Brain (organoid and tissue), 16 donors: ENCODE measurements at places on chromosomes 2 and 18.

DNA sequence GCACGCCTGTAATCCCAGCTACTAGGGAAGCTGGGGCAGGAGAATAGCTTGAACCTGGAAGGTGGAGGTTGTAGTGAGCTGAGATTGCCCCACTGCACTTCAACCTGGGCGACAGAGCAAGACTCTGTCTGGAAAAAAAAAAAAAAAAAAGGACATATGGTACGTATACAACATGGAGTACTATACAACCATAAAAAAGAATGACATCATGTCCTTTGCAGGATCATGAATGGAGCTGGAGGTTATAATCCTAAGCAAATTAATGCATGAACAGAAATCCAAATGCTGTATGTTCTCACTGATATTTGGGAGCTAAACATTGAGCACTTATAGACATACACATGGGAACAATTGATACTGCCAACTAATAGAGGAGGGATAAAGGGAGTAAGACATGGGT is 99.3 kb upstream of the KCNJ3 start:
- DNase-seq: no peak

DNA sequence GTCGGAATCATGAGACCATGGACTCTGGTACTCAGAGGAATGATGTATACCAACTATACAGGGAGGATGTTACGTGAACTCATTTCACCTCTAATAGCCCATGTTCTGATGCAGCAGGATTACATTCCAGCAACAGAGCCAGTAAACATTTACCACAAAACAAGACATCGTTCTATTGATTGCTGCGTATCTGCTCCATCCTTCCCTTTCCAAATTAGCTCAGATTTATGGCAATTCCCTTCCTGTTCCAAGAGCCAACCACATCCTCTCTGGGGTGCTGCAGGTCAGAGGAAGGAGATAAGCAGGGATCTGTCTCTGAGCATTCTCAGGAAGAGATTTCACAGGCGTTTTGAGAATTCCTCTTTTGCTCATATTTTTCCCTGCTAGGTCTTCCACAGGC is 98.3 kb downstream of the KLF7 start:
- DNase-seq: no peak

- DNase-seq: no peak
Observed at GRCh38 chr2:84838434-84839145, 42.3 kb downstream of the TRABD2A start.

- no peak for DNase-seq
Observed at GRCh38 chr2:6103949-6104348, 411.8 kb downstream of the SOX11 start.

GRCh38 chr2:80322311-80322920 is 17.9 kb upstream of the LRRTM1 start:
- DNase-seq: no peak

GRCh38 chr18:32769586-32770053 is 3.2 kb downstream of the KLHL14 start:
- no peak for DNase-seq

- no peak for DNase-seq
Observed at GRCh38 chr2:99106913-99107312, 34.6 kb upstream of the C2orf15 start.

- DNase-seq: no peak
Observed at GRCh38 chr2:63023444-63023843, 27.2 kb upstream of the OTX1 start.

DNA sequence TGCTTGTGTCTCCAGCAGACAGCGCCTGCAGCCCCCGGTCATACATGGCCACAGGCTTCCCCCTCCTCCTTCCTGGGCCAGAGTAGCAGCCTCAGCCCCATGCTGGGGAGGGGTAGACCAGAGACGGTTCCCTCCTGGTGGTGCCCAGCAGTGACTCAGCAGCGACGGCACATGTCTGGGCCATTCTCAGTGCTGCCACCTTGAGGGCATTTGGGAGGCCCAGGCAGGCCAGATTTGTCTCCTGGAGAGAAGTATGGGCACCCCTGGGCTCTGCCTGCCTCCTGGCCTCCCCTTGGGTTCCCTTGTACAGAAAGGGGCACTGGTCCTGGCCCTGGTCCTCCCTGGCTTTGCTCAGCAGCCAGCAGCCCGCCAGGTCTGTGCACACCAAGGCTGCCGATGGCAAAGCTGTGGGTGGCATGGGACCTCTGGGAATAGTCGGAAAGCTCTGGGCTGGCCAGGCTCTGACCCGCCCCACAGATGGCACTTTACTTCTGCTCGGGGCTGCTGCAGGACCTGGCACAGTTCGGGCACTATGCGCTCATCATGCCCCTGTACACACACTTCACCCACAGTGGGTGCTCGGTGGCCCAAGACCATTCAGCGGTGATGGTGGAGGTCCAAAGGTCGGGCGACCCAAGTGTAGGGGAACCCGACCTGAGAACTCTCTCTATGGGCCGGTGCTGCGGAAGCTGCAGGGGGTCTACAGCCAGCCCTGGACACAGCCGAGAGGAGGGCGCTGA is 11.4 kb upstream of the ALPI start:
- DNase-seq: no peak

- DNase-seq: no peak
Observed at GRCh38 chr2:101574622-101575021, 99.7 kb upstream of the RFX8 start.

GRCh38 chr2:202426751-202427150 is 50.6 kb downstream of the BMPR2 start:
- no peak for DNase-seq

DNA sequence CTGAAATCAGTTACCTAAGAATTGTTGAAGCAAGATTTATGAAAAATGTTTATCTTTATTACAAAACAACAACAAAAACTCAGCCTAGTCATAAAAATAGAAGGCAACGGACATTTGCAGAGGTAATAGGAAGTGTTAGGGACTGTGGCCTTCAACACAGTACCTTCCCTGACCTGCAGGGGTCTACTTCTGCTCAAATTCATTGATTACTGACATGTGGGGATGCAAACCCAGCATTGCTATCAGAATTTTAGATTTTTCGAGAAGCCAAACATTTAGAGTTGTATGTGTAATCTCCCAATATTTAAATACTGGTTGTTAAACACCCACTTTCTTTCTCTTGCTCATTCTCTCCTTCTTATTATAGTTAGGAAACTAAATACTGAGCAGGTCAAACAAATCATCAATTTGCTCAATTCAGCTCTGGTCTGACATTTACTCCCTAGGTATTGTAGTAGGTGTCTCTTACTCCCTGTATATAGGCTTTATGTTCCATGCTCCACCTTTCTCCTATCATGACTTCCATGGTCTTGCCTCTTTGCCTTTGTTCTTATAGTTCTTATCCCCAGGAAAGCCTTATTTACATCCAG is 198.5 kb downstream of the UBE2E3 start:
- no peak for DNase-seq

DNA sequence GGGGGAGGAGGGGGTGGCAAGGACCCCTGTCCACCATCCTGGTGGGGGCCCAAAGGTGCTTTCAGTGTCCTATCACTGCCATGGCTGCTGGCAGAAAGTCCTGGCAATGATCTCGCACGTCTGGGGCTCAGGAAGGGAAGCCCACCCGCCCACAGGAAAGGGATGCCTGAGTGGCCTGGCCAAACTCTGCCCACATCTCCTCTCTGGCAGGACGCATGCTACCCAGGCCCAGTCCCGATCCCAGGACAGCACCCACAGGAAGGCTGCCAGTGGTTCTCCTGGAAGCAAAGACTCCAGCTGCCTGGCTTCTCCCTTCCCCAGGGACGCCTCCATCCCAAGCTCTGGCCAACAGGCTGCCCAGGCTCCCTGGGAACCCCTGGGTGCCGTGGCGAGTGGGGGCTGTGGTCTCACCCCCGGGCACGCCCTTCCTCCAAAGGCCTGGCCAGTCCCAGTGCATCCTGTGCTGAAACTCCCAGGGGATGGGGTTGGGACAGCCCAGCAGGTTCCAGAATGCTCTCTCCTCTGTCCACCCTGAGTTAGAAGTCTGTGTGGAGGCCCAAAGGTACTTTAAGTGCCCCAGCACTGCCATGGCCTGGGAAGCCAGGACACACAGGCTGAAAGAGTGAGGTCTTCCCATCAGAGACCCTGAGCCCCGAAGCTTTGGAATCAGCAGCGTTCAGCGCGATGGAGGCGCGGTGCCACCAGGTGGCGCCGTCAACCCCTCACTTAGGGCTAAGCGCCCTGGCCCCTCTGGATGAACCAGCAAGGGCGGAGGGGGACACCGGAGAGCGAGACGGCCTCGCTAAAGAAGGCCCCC is 29.8 kb upstream of the TAF1B start:
- peak; percentile 85 for DNase-seq

DNA sequence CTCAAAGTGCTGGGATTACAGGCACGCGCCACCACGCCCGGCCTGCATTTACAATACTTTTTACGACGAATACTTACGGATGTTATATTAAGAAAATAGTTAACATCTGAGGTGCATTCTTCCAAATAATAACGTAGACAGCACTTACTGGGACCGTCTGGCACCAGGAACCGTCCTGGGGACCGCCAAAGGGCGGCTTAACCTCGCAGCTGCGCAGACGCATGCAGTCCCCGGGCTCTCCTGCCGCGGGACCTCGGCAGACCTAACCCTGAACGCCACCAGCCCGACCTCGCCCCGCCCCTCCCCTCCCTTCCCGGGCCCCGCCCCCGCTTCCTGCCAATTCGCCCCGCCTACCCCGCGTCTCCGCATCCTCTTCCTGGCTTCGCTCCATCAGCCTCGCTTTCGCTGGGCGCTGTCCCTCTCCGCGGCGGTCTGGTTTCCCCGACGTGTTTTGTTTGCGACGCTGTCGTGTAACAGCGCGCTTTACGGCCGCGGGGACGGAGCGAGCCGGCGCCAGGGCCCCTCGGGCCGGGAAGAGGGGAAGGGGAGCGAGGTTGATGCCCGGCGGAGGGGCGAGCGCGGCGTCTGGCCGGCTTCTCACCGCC is at the start of gene CNOT11:
TSS of gene CNOT11 (plus strand) at position 479 of the 605 bp plus-strand sequence. CDS start at position 558, 79 bp downstream.
- peak; percentile 99 for DNase-seq

GRCh38 chr2:159444754-159445153 is 158.3 kb upstream of the WDSUB1 start:
- DNase-seq: no peak

DNA sequence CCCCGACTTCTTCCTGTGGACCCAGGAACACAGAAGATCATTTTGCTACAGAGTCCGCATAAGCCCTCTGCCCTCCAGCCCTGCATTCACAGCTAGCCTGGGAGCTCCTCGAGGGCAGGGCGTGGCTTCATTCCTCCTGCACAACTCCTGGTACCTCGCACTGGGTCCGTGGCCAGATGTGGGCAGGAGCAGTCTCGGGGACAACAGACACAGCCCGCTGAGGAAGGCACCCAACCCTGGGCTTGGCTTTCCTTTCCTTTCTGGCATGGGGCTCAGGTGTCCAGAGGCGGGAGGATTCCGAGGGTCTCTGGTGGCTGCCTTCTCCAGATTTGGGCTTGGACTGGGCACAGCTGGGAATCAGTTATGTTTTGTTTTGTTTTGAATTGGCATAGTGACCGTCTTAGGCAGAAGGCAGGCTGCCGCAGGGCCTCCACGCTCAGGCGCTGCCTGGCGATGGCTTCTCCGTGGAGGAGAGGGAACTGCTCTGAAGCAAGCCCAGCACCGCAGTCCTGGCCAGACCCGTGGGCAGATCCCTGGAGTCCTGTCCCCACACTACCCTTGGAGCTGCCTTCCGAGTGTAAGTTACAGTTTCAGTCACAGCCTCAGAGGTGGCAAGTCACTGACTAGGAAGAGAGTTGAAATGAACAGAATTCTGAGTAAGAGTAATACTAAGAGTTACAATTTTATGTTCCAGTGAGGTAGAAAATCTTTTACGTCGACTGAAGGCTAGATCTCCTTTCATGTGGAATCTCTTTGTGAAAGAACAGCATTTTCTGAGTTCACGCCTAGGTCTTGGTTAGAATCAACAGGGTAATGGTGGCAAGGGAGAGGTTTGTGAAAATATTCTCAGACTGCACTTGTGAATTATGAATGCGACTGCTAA is 47.9 kb downstream of the LDLRAD4 start:
- no peak for DNase-seq

DNA sequence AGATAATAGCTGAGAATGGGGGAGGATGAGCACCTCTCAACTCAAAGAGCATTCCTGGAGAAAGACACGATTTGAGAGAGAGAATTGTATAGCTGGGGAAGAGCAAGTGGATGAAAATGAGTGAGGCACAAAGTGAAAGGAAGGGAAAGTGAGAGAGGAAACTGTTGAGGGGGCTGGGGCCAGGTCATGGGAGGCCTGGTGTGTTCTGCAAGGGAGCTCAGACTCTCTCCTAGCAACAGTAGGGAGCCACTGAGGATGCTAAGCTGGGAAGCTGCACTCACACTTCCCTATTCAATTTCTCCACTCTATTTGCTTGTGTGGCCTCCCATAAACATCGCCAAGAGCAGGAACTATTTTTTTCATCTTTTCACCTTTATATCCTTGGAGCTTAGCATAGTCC is 14.8 kb downstream of the EVA1A start:
- DNase-seq: no peak

- peak; percentile 26 for DNase-seq
Observed at GRCh38 chr2:216634370-216635148, 1.3 kb downstream of the IGFBP2 start.

DNA sequence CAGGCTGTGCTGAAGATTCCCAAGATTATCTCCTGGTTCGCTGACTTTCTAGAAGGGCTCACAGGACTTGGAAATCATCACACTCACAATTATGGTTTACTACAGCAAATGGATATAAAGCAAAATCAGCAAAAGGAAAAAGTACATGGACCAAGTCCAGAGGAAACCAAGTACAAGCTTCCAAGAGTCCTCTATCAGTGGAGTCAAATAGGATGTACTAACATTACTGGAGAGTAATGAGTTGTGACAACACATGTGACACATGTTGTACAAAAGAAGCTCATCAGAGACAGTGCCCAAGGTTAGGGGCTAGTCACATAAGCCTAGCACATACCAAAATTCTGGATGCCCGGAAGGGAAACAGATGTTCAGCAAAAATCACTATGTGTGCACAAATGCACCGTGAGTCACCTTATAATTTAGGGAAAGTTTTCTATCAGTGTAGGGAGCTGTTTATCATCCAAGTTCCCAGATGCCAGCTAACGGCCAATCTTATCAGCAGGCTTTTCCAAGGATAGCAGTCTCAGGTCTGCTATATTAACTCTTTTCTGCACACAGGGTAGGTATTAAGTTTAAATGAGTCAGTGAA is 9.5 kb downstream of the TMEM237 start:
- no peak for DNase-seq

GRCh38 chr2:216918088-216918680 is 58.3 kb upstream of the TNP1 start:
- DNase-seq: no peak

GRCh38 chr2:138267161-138267901 is 234.2 kb upstream of the SPOPL start:
- DNase-seq: no peak

DNA sequence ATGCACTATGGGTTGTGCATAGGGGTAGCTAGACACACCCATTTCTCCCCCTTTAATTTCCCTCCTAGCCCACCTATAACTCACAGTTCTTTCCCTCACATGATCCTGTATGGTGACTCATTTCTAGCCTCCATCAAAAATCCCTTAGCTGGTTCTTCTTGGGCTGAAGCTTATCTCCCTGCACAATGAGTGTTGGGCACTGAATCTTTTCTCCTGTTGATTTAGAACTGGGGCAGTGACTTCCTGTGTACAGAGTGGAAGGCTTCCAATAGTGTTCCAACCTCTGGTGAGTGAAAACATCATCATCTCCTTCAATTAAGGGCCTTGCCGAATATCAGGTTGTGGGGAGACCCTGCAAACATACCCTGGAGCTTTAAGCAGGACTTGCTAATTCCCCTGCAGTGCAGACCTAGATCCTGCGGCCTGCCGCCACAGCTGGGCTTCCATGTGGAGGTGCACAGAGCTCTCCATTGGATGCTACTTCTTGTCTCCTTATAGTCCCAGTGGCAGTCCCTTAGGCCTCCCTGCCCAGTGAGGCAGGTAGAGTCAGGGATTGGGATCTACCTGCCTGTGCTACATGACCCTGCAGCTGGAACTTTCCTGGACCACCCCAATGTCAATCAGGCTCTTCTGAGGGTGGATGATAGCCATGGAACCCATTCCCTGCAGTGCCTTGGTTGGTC is 121.8 kb downstream of the PLB1 start:
- DNase-seq: no peak
